ENCODE measurements at places on chromosomes 4 and X.

GRCh38 chrX:48711162-48711928, 14.8 kb downstream of the SUV39H1 start:
- DNase-seq, result no peak

DNA sequence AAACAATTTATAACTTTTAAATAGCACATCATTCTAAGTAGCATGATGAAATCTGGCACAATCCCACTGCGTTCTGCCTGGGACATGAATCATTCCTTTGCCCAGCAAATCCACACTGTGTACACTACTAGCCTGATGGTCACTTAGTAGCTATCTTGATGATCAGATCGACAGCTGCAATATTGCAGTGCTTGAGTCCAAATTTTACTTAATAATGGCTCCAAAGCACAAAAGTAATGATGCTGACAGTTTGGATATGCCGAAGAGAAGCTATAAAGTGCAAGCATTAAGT, 86.6 kb upstream of the NPNT start:
- no peak for DNase-seq

DNA sequence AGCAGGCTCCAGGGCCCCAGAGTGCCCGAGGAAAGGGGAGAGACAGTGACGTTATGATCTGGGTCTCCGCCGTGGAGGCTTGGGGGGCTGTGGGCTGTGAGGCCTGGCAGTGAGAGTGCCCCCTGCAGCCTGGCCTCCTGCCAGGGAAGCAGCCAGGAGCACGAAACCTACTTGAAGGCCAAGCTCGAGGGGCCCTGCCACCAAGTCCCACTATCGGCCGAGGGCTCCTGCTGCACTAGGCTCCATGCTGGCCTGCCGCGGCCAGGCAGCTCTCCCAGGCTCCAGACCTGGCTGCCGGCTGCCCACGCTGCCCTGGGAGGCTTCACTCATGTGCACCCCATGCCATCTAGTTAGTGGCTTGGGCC, 18.7 kb downstream of the FLNA start:
- no peak for DNase-seq

GRCh38 chrX:9342561-9343051, 122.3 kb upstream of the TBL1X start:
- DNase-seq, result peak; percentile 4

DNA sequence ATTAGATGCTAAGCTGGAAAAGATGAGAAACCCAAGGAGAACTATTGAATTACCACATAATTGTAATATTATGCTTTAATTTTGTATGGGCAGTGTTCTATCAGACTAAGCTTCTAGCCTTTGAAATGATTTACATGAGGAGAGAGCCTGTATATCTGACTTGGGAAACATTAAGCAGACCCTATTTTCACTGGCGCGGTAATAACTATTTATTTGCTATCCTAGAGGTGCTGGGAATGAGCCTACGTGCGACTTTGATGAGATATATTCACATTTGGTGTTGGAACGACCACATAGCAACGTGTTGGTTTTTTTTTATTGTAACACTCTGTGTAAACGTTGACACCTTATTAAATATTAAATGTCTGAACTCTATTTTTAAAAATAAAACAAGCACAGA, 80.5 kb downstream of the CLCN4 start:
- no peak for DNase-seq

- DNase-seq, result no peak
Observed at GRCh38 chr4:105644257-105644656, 64.2 kb downstream of the INTS12 start.

DNA sequence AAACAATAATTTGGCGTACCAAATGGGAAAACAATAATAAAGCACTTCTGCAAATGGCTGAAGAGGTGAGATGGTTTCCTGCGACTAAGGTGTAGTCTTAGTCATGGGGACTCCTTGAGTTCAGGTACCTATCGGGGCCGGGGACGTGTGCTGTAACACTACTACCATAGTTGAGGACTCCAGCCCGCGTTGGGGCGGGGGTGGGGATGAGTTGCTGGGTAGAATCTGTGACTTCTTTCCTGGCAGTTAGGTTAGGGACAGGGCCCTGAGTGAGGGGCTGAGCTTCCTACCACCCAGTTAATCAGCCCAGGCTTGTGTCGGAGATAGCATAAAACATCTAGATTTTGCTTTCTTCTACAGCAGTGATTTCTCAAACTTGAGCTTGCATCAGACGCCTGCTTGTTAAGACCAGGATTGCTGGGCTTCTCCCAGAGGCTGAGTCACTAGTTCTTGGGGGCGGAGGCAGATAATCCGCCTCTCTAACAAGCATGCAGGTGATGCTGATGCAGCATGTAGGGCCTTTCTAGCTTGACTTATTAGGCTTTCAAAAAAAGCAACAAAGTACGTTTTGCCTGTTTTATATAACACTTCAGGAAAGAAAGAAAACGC, 30.2 kb downstream of the RBBP7 start:
- no peak for DNase-seq

DNA sequence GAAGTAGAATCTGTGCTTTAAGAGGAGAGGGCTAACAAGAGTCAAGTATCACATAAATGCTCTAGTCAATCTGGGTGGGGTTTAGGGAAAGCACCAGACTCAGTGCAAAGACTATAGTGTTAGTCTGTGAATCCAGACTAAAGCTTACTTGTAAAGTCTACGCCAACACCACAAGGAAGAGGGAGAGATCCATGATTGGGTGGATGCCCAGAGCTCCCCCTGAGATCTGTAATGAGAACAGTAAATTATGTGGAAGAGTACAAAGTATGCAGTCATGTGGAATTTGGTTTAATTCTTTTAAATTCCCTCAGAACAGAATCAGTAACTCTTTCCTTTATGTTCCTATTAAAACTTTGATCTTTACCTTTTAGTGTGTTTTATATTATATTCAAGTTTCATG, 354.7 kb upstream of the SPANXN4 start:
- DNase-seq, result no peak

DNA sequence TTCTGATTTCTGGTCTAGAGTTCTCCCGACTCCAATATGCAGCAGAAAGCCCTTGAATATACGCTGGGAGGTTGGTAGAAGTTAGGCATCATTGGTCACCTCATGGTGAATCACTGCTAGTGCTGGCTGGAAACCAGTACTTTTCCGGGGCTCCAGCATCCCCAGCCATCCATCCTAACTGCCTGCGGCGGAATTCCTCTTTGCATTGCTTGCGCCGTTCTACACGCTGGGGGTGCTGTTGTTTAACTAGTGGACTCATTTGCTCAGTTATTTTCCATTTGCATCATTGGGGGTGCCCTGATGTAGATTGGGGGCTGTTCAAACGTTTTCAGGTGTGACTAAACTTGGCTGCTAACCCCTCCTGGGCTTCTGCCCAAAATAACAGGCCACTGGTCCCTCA, 23.3 kb upstream of the GPR50 start:
- DNase-seq, result no peak

- no peak for DNase-seq
Observed at GRCh38 chrX:20116087-20116576, 575 bp downstream of the MAP7D2 start.

DNA sequence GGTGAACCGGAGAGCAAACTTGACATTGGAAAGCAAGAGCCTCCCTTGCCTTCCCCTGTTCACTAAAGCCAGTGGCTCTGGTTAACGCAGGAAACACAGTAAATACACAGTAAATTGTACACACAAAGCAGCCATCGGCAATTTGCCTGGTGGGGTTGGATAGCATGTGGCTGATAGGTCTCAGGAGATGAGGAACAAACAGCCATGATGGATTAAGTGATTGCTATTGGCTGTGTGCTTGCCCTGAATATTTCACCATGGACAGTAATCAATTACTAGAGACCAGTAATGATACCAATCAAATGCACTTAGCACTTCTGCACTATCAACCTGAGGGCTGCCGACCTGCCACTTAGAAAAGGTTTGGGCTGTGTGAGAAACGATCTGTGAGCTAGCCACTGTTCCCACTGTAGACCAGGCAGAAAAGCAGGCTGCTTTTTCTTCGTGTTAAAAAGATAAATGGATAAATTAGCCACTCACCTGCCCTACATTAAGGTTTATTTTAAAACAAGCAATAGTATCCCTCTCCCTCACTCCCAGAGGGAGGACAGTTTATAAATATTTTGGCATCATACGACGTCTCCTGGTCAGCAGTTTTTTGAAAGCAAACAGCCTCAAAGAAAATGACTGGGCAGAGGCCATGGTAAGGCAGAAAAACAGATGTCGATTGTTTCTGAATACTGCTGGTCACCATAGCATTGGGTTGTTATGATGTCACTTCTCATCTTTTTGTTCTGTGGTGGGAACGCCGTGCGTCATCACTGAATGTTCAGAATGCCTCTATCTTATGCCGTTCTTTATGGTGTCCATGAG, 167.1 kb downstream of the MAML3 start:
- no peak for DNase-seq

Data from stimulated activated CD4-positive, alpha-beta T cell treated with anti-CD3 and anti-CD28 coated beads, Interleukin-1b, Interleukin-23, amount 100 ng/mL, for 24 hours (primary cell).